ENCODE measurements at places on chromosomes 3 and 15.

DNA sequence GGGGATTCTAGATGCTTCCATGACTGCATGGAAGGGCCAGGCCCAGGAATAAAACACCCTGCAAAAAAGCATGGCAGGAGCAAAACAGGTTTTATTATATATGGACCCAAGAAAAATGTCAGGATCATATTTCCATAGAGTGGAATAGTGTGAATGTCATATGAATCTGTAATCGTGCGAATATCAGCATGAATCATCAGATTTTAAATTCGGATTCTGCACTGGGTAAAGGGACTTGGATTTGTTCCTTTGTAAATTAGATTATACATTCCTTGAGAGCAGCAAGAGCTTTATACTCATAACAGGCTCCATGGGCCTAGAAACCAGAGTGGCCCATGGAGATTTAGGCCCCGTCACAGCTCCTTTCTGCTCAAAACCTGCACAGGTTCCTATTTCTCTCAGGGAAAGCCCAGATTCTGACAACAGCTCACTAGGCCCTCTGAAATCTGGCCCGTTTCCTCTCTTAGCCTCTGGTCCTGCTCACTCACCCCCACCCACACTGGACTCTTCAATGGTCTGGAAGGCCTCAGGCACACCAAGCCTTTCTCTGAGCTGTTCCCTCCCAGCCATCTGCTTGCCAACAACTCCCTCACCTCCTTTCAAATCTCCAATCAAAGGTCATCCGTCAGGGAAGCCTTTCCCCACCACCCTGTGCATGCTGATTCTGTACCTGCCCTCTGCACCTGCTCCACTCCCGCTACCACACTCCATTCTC lies 76.0 kb downstream of the FEM1B start:
- DNase-seq = no peak

- no peak for DNase-seq
Measured at GRCh38 chr3:127374086-127375010, 86.5 kb upstream of the PRR20G start.

GRCh38 chr3:17372362-17373210 lies 369.8 kb downstream of the TBC1D5 start:
- no peak for DNase-seq

GRCh38 chr15:66765478-66766281 lies 63.6 kb downstream of the SMAD6 start:
- DNase-seq = peak; percentile 98

GRCh38 chr15:72168808-72169190 lies 28.8 kb downstream of the GRAMD2A start:
- DNase-seq = no peak

- DNase-seq = no peak
Measured at GRCh38 chr3:62708638-62709373, 166.4 kb downstream of the CADPS start.

GRCh38 chr3:97871801-97872524 lies 50.2 kb downstream of the CRYBG3 start:
- DNase-seq = no peak

- DNase-seq = no peak
Measured at GRCh38 chr15:80426316-80426715, 22.1 kb downstream of the ARNT2 start.

- peak; percentile 42 for DNase-seq
Measured at GRCh38 chr3:147393261-147393942, 12.9 kb downstream of the ZIC4 start.

DNA sequence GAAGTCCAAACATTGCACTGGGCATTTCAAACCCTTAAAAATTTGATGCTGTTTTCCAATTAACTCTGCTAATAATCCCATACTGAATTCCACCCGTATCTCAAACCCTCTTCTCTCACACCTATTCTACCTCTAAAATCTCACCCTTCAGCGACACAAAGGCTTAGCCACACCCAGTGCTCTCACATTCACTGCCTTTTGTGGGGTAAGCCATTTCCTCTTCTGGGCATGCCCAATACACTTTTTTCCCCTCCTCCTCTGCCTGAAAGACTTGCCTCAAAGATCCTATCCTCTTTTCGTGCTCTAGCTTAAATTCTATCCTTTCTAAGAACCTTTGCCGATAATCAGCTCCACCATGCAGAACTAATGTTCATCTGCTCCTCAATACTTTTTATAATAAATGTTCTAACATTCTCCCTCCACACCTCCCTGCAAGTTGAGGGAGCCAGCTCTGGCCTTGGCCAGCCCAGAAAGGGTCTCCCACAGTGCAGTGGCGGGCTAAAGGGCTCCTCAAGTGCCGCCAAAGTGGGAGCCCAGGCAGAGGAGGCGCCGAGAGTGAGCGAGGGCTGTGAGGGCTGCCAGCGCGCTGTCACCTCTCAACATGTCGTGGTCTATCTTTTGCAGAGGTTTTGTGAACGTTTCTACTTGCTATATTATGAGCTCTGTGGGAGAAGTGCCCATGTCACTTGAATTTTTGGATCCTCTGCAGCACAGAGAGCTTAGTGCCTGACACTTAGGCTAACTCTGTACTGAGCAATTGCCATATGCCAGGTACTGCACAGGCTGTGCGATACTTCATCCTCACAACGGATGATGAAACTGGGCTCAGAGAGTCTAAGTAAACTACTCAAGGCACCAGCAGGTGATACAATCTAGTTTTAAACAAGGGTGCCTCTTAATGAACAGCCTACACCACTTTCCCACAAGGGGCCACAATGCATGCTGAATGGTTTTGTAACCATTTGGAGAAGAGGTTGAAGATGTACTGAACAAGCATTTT lies 53.6 kb upstream of the BCL6 start:
- no peak for DNase-seq

GRCh38 chr3:70308760-70309159 lies 3.7 kb downstream of the MDFIC2 start:
- no peak for DNase-seq

DNA sequence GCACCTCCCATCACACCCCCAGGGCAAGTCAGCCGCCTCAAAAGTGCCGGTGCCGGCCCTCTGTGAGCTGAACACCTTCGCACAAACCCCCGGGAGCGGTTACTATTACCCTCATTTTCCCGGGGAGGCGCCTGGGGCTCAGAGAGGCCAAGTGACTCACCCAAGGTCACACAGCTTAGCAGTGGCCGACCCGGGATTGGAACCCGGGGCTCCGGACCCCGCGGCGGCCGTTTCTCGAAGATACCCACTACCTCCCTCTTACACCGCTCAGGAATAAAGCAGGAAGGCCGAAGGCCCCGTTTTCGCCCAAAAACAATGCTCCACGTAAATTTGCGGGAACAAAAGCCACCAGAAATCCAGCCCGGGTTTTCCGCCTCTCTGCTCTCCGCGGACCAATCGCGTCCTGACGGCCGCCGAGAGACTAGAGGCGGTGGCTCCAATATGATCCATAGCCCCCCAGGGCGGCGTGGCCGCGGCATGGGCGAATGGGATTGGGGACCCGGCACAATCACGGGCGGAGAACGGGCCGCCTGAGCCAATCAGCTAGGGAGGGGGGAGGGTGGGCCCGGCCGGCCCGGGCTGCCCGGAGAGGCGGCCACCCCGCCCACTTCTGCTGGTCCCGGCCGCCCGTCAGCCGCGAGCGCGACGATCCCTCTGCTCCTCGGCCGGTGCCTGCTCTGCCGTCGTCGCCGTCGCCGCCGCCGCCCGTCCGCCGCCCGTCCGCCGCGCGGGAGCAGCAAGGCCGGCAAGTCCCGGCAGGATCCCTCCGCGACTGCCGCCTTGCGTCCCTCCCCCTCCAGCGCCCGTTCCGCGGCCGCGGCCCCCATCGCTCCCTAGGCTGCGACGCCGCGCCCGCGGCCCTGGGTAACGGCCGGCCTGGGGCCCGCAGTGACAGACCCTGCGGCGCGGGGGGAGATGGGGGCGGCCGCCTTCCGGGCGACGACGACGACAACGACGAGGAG lies 177.0 kb downstream of the OR4M2 start:
- DNase-seq = no peak

- no peak for DNase-seq
Measured at GRCh38 chr3:65577843-65578430, 460.8 kb downstream of the MAGI1 start.

DNA sequence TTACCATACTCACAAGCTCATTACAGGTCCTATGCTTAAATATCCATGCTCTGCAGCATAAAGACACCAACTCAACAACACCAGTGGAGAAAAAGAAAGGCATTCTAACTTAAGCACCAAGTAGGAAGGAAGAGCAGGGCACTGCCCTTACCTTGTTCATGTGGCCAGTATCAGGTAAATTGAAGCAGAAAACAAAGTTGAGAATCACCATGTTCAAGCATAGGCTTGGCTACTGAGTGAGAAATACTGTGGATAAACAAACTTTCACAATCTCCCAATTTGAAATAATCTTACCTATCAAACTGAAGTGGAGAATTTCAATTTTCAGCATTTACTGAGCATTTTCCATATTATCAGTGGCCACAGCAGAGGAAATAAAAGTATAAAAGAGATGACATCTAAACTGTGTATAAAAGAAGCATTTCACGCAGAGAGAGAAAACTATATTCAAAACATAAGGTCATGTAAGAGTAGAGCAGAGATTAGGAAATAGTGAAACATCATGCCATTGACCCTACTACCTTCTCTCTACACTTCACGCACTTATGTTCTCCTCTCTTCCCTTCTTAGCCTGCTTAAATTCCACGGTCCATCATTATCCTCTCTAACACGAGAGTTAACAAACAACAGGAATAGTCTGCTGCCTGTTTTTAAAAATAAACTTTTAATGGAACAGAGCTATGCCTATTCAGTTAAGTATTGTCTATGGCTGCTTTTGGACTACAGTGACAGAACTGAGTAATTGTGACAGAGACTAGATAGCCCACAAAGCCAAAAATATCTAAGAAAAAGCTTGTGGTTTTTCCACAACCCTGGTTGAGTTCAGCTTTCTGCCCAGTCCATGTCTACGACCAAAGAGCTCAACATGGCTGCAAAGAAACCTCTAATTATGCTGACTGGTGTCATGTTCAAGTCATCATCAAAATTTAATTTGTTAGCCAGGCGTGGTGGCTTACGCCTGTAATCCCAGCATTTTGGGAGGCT lies 142.5 kb downstream of the NR1I2 start:
- DNase-seq = no peak

- no peak for DNase-seq
Measured at GRCh38 chr3:183591881-183592521, 36.5 kb upstream of the KLHL6 start.

GRCh38 chr3:83460052-83460451 lies 1498.7 kb upstream of the CADM2 start:
- no peak for DNase-seq

GRCh38 chr15:63968122-63968524 lies 78.2 kb downstream of the DAPK2 start:
- DNase-seq = no peak

DNA sequence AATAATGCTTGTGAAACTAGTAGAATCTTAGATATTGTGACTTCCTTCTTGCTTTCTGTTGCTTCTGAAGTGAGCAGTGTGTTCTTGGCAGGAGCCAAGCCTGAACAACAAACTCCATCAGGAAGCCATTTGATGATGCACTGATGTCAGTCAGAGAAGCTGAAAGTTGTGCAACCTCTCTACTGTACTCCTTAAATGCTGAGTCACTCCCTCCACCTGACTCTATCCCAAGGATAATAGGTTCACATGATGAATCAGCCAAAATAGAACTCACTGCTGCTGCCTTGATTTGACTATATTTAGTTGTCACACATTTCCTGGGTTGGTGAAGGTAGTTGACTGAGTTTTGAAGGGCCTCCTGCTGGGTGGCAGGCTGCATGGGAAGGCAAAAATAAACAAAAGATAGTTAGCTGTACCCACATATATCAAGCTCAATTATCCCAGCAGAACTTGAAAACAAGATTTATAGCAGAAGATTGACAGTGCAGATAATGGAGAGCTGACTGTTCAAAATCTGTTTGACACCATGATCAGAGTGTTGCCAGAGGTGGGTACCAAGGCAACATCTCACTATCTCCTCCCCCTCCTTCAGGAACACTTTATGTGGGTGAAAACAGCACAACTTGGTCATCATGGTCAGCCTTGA lies 328.4 kb upstream of the DPH6 start:
- no peak for DNase-seq

- DNase-seq = no peak
Measured at GRCh38 chr3:139261754-139262586, 81.8 kb upstream of the MRPS22 start.

- DNase-seq = peak; percentile 20
Measured at GRCh38 chr15:77546050-77546501, 86.6 kb downstream of the LINGO1 start.

GRCh38 chr3:19994796-19995195 lies 17.3 kb downstream of the PP2D1 start:
- DNase-seq = no peak

DNA sequence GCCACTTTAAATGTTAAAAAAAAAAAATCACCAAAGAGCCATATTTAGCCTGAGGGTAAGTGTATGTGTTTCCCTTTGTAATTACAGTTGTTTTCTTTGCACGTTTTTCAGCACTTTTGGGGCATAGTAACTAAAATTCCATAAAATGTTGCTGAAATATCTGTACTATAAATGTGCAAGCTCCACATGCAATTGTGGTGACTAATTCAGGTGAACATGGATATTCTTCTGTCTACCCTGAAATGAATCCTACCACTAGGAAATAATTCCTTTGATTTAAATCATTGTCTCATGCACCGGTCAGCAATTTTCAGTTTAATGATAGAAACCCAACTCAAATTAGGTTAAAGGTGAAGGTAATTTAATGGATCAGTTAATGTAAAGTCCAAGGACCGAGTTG lies 13.1 kb upstream of the TFG start:
- no peak for DNase-seq

DNA sequence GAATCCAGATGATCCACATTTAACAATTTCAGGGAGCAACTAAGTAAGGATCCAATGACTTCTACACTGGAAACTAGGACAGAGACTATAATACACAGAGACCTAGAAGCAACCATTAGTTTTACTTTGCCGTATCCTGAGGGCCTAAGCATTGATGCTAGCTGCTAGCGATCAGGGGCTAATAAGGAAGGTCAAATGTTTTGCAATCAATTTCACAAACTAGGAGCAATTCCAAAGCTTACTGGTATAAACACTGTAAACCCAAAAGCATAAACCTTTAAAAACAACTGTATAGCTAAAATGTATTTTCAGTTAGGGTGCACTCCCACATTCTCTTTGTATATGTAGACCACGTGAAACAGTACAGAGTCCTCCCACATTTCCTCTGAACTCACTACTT lies 31.5 kb downstream of the FBN1 start:
- DNase-seq = no peak

DNA sequence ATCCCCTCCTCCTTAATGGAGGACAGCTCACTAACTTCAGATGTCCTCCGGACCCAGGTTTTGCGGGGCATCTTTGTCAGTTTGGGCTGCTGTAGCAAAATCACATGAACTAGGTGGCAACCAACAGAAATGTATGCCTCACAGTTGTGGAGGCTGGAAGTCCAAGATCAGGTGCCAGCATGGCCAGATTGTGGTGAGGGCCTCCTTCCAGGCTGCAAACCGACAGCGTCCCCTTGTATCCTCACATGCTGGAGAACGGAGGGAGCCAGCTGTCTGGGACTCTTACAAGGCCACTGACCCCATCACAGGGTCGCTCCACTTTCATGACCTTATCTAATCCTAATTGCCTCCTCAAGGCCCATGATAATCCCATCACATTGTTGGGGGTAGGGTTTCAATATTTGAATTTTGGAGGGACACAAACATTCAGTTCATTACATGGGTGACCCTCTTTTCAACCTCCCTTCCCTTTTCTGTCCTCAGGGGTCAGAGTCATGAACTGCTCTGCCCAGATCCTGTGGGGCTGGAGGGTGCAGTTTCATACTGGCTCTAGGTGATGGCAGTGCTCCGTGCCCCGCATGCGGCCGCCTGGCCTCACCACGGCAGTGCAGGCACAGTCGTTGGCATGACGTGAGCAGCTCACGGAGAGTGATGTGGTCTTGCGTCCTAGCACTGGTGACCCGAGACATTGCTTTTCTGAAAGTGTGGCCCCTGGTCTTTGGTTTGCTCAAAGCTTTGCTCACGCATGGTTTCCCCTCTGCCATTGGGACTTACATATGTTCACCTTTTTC lies 58.4 kb downstream of the DNASE1L3 start:
- DNase-seq = no peak

All from kidney (tissue), 22 donors.